ENCODE measurements at places on chromosomes 5 and 9.
A peak's percentile ranks its signal among the peaks of the same experiment; 100 is the strongest.

- no peaks in the 10 kb centered on the region for H3K36me3 ChIP-seq
- peaks cover 4% of the 10 kb centered on the region for H3K4me1 ChIP-seq
- H3K27me3 ChIP-seq = no peaks in the 10 kb centered on the region
- H3K27ac ChIP-seq = no peak overlapping the region
- DNase-seq = peak; percentile 61
- H3K4me3 ChIP-seq = no peak overlapping the region
Measured at GRCh38 chr9:35341585-35341984, 148.3 kb upstream of the RUSC2 start.

- no peak overlapping the region for H3K4me3 ChIP-seq
- no peaks in the 10 kb centered on the region for H3K36me3 ChIP-seq
- H3K4me1 ChIP-seq = no peaks in the 10 kb centered on the region
- H3K27ac ChIP-seq = no peak overlapping the region
- DNase-seq = no peak
- no peaks in the 10 kb centered on the region for H3K27me3 ChIP-seq
Measured at GRCh38 chr5:35069188-35069587, 21.4 kb upstream of the AGXT2 start.

DNA sequence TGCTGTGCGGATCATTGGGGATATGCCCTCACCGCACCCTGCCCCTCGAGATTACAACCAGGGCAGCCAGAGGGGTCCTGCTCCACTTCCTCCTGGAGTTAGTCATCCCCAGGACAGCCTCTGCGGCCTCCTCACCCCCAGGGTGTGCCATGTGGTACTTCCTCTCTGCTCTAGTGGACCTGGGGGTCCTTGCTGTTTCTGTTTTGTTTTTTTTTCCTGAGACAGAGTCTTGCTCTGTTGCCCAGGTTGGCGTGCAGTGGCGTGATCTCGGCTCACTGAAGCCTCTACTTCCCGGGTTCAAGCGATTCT lies 5.2 kb upstream of the FCN1 start:
- no peak overlapping the region for H3K4me3 ChIP-seq
- no peak overlapping the region for H3K27ac ChIP-seq
- H3K36me3 ChIP-seq = no peaks in the 10 kb centered on the region
- H3K4me1 ChIP-seq = no peaks in the 10 kb centered on the region

DNA sequence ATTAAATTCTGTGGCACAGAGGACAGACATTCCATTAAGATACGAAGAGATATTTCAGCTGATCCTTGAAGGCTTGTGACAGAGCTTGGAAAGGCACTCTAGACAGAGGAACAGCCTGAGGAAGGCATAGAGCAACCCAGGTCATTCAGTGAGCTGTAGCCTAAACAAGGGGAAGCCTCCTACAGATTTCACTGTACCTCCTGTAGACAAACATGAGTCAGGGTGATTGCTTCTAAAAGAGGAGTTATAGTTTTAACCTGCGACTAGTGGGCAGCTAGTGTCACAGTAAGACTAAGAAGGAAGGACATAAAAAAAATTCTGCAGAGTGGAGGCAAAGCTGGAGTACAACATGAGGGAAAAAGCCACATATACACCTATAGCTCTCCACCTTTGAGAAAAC lies 43.5 kb upstream of the ANKDD1B start:
- peak; percentile 79 for DNase-seq
- H3K27ac ChIP-seq = peak overlapping the region; percentile 80
- no peaks in the 10 kb centered on the region for H3K27me3 ChIP-seq
- peaks cover 11% of the 10 kb centered on the region for H3K4me1 ChIP-seq
- peaks cover 17% of the 10 kb centered on the region for H3K36me3 ChIP-seq

- no peaks in the 10 kb centered on the region for H3K27me3 ChIP-seq
- H3K4me1 ChIP-seq = peaks cover 3% of the 10 kb centered on the region
- peak; percentile 72 for DNase-seq
- H3K27ac ChIP-seq = no peak overlapping the region
Measured at GRCh38 chr5:107361945-107362344, 308.8 kb downstream of the EFNA5 start.

DNA sequence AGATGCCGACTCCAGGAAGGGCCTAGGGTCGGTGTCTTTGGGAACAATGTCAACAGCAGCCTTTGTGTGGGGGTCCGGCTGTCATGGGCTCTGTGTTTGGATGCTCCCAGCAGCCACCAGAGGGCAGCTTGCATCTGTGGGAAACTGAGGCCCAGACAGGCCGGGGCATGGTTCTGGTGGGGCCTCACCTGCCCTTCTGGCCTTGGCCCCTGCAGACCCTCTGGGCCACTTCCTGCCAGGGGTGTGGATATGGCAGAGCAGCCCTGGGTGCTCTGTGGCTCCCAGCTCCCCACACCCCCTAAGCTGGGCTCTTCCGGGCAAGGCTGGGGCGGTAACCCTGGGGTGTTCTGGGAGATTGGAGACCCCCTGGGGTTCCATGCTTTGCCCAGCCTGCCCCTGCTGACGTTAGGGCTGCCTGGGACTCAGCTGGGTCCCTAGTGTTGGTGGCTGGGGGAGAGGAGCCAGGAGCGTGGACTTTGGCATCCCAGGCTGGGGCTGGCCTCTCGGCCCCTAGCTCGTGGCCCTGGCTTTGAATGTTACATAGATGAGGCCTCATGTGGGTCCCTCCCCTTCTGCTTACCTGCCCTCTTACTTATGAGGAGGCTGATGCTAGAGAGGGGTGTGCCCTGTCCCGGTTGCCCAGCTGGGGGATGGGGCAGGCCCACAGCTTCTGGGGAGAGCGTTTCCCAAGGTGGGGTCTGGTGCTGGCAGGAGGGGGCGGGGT lies 38.3 kb downstream of the RXRA start:
- no peak overlapping the region for H3K4me3 ChIP-seq
- no peaks in the 10 kb centered on the region for H3K36me3 ChIP-seq
- no peaks in the 10 kb centered on the region for H3K27me3 ChIP-seq
- no peak overlapping the region for H3K27ac ChIP-seq

GRCh38 chr5:144395704-144396103 lies 225.0 kb downstream of the KCTD16 start:
- H3K4me1 ChIP-seq = no peaks in the 10 kb centered on the region
- H3K27me3 ChIP-seq = no peaks in the 10 kb centered on the region
- no peak overlapping the region for H3K27ac ChIP-seq

- H3K27ac ChIP-seq = peak overlapping the region; percentile 84
- no peaks in the 10 kb centered on the region for H3K27me3 ChIP-seq
- peaks cover 22% of the 10 kb centered on the region for H3K4me1 ChIP-seq
Measured at GRCh38 chr9:110143485-110143884, 64.5 kb downstream of the C9orf152 start.

DNA sequence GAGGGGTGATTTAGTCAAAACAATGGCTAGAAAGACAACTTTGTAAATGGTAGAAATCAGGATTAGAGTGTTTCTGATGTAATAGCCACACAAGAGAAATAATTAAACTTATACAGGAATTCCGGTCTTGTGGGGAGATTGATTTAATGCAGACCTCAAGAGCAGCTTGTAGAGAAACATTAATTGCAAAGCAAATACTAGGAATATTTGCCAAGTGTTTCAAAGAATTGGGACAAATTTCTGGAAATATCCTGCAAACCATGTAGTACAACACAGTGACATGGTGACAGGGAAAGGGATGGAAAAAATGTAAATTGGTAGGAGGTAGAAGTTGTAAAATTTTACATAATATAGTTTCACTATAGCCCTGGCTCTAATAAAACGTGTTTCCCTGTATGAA lies 28.9 kb downstream of the NLN start:
- no peak overlapping the region for H3K27ac ChIP-seq
- H3K4me1 ChIP-seq = peaks cover 5% of the 10 kb centered on the region
- H3K36me3 ChIP-seq = no peaks in the 10 kb centered on the region
- no peak overlapping the region for H3K4me3 ChIP-seq
- no peak for DNase-seq

DNA sequence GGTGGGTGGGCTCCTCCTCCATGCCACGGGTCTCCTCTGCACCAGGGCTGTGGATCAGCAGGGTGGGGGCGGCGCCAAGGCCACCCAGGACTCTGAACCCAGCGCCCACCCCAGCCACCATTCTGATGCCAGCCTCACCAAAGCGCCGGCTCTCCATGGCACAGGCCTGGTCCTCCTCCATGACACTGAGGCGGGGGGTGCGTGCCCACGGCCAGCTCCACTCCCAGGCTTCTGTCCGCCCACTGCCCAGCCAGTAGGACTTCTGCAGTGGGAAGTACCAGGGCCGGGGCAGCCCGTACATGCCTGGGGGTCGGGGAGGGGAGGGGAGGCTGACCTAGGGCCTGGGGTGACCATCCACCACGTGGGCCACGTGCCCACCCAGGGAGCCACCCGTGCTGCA lies 11.6 kb downstream of the ABCA2 start:
- peaks cover 81% of the 10 kb centered on the region for H3K36me3 ChIP-seq
- H3K4me1 ChIP-seq = peaks cover 7% of the 10 kb centered on the region
- H3K4me3 ChIP-seq = no peak overlapping the region
- H3K27me3 ChIP-seq = no peaks in the 10 kb centered on the region
- no peak overlapping the region for H3K27ac ChIP-seq

GRCh38 chr9:70407081-70407503 lies 7.4 kb downstream of the KLF9 start:
- DNase-seq = peak; percentile 98
- H3K36me3 ChIP-seq = peaks cover 5% of the 10 kb centered on the region
- H3K4me3 ChIP-seq = no peak overlapping the region
- no peak overlapping the region for H3K27ac ChIP-seq
- H3K27me3 ChIP-seq = no peaks in the 10 kb centered on the region
- peaks cover 8% of the 10 kb centered on the region for H3K4me1 ChIP-seq

DNA sequence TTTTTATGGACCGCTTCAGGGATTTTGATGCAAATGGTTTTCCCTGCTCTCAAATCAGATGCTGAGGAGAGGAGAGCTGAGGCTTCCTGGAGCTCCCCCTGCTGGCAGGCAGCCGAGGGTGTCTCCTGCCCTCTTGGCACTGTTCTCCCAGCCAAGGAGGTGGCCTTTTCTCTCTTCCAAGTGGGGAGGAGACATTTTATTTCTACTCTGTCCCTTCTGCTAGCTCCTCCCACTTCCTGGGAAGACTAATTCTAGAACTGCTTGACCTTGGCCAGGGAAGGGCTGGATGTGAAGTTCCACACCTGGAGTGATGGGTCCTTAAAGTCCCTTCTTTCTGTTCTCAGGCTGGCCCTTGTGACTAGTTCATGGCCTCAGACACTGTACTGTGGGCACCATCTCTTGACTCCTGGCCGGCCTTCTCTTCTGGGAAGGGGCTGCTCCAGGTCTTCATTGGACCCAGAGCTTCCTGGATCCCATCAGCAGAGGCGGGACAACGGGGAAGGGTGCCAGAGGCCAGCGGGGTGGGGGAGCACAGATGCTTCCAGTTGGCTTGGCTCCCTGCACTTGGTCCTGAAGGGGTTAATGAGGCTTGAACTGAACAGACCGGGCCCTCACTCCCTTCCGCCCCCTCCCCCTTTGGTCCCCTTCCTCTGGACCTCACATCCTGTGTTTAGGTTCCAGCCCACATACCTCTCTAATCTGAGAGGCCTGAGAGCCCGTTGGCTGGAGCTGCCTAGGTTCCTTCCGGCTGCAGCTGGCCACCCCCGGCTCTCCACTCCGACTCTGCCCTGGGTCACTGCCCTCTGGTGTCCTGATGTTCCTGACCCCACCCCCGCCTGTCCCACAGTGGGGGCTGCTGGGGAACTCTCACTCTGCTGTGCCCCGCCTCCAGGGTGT lies 32.1 kb downstream of the PTPA start:
- H3K36me3 ChIP-seq = peaks cover 47% of the 10 kb centered on the region
- peak overlapping the region; percentile 49 for H3K4me3 ChIP-seq
- H3K4me1 ChIP-seq = peaks cover 79% of the 10 kb centered on the region
- peak; percentile 96 for DNase-seq
- no peaks in the 10 kb centered on the region for H3K27me3 ChIP-seq
- peak overlapping the region; percentile 99 for H3K27ac ChIP-seq

DNA sequence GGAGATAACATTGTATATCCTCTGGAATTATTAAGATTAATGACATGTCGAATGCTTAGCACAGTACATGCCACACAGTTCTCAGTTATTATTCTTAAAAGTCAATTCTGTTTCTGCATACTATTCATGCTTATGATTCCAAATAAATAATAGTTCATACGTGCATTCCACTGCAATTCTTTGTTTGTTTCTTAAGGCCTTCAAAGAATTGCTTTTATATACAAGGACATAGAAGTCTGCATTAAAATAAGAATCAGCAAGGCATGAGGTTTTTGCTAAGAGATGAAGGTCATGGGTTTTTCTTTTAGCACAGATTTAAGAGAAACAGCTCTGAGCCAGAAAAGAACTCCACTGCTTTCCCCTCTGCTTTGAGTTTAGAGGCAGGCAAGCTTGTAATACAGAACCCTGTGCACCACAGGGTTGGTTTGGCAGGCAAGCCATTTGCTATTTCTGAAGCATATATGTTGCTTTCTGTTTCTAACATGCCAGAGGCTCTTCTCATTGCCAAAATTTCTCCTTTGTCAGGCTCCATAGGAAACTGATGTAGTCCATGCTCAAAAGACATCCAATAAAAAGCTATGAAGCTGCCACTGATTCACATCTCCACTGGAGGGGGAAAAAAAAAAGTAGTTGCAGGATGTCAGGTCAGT lies 420.6 kb upstream of the TYRP1 start:
- no peak for DNase-seq
- no peaks in the 10 kb centered on the region for H3K36me3 ChIP-seq
- no peaks in the 10 kb centered on the region for H3K4me1 ChIP-seq
- no peaks in the 10 kb centered on the region for H3K27me3 ChIP-seq
- H3K4me3 ChIP-seq = no peak overlapping the region

DNA sequence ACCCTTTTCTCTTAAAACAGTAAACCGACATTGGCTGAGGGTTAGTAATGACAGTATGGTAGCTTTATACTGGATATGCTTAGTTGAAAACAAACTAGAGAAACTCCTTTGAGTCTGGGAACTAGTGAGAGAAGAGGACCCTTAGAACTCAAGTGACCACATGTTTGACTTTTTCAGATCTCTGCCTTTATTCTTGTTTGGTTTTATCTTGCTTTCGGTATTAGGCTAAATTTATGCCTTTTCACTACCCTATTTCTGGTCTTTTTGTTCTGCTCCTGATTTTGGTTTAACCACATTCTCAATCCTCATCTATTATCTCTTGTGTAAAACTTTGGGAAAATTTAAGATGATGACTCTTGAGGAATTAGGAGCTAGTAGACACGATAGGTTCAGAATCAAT lies 11.0 kb downstream of the SNAPC3 start:
- H3K36me3 ChIP-seq = peaks cover 17% of the 10 kb centered on the region
- H3K4me3 ChIP-seq = no peak overlapping the region
- no peak overlapping the region for H3K27ac ChIP-seq

- H3K4me3 ChIP-seq = no peak overlapping the region
- H3K27ac ChIP-seq = no peak overlapping the region
- no peaks in the 10 kb centered on the region for H3K27me3 ChIP-seq
- no peaks in the 10 kb centered on the region for H3K36me3 ChIP-seq
- H3K4me1 ChIP-seq = no peaks in the 10 kb centered on the region
Measured at GRCh38 chr9:2697492-2697891, 19.8 kb upstream of the KCNV2 start.

DNA sequence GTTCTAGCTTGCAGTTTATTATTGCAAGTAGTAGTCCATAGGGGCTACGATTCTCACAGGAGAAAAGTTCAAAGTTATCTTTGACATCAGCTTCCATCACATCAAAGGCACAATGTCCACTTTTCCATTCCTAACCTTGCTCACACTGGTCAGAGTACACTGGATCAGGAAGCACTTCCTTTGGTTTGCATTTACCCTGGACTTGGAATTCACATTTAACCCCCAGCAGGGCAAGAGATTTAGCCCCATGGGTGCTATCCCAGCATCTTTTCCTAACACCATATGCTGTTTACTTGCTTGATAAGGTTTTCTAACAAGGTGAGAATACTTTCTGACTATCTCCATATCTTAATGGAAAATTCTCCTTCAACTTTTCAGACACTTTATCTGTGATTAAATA lies 55.6 kb upstream of the ASTN2 start:
- no peak overlapping the region for H3K27ac ChIP-seq
- no peaks in the 10 kb centered on the region for H3K36me3 ChIP-seq
- no peaks in the 10 kb centered on the region for H3K4me1 ChIP-seq
- no peak for DNase-seq

- H3K27ac ChIP-seq = no peak overlapping the region
- no peak overlapping the region for H3K4me3 ChIP-seq
- H3K36me3 ChIP-seq = no peaks in the 10 kb centered on the region
- no peaks in the 10 kb centered on the region for H3K27me3 ChIP-seq
- H3K4me1 ChIP-seq = peaks cover 3% of the 10 kb centered on the region
Measured at GRCh38 chr9:130751631-130752355, 58.2 kb downstream of the EXOSC2 start.

All from mesenchymal stem cell (in vitro differentiated cells and primary cell).